T-helper 2 cell (primary cell): ENCODE measurements at places on chromosomes 13 and 19.

GRCh38 chr13:64767054-64767453, 2463.1 kb downstream of the PCDH9 start:
- no peak for DNase-seq

- DNase-seq = peak; percentile 80
Observed at GRCh38 chr19:1028062-1028926, 1.9 kb downstream of the CNN2 start.

DNA sequence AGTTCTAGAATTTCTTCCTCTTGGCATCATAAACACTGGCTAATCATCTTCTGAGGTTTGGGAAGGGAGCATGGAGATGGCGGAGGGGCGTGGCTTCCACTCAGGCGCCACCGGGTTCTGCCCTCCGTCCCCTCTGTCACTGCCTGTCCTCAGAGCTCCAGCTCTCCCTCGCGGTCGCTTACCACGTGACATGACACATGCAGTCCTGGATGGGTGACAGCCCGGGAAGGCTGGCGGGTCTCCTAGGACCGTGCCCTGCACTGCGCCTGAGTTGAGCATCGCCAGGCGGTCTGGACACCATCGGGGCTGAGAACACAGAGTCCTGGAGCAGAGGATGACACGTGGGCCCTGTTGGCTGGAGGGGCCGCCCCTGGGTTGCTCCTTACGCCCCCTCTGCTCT, 123.3 kb downstream of the RAB20 start:
- DNase-seq = no peak

- no peak for DNase-seq
Observed at GRCh38 chr19:2997720-2998119, 20.4 kb downstream of the TLE6 start.

- DNase-seq = no peak
Observed at GRCh38 chr13:46594374-46595078, 41.6 kb downstream of the LRCH1 start.

DNA sequence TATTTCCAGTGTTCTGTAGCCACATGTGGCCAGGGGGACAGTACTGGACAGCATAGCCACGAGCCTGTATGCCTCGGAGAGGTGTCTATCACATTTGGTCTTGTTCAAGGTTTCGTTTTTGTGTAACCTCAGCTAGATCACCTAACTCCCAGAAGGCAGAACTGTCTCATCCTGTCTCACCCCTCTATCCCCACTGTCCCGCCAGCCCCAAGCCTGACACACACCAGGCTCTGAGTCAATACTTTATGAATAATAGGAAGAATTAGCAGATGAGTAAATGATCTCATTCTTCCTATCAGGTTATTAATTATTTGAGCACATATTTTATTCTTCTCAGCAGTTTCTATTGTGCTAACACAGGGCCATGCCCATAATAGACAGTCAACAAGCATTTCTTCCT, 132.2 kb downstream of the NUFIP1 start:
- no peak for DNase-seq

DNA sequence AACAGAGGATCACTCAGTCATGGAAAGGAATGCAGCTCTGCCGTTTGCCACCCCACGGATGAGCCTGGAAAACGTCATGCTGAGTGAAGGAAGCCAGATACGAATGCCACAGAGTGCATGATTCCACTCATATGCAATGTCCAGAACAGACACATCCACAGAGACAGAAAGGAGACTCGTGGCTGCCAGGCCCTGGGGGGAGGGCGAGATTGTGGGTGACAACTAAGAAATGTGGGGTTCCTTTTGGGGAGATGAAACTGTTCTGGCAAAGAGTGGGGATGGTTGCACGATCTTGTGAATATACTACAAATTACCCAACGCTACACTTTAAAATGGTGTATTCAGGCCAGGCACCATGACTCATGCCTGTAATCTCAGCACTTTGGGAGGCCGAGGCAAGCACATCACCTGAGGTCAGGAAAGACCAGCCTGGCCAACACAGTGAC, 27.2 kb upstream of the NAPA start:
- DNase-seq = no peak

DNA sequence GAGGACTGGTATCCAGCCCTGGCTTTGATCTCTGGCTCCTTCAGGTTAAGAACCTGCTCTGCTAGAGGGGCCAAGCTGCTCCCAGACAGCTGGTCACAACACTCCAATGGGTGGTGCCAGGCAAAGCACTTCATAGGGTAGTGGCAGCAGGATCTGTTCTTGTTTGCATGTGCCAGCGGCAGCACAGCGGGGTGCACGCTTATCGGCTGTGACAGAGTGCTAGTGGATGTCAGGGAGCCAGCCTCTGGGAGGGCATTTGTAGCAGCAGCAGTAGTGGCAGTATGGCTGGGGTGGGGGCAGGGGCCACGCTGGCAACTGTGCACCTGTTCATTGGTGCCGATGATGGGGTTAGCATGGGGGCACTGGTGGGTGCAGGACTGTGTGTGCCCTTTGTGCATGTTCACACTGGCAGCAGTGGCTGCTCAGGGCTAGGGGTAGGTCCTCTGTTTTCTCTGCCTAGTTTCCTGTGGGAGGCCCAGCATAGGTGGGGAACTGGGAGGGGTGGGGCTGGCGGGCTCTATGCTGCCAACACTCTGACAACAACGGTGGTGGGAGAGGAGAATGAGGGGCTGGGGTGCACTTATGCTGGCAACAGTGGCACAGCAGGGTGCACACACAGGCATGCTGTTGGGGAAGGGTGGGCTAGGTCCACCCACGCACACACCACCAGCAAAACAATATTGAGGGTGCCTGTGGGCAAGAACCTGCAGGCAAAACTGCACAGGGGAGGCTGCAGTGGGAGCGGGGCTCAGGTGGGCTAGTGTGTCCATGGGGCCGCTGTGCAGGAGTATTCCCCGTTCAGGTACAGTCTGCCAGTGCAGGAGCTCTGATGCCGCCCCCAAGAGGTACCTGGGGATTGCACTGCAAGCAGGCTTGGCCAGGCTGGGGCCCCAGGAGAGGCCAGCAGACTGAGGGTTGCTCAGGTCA, 19.3 kb downstream of the AP1M1 start:
- DNase-seq = no peak

DNA sequence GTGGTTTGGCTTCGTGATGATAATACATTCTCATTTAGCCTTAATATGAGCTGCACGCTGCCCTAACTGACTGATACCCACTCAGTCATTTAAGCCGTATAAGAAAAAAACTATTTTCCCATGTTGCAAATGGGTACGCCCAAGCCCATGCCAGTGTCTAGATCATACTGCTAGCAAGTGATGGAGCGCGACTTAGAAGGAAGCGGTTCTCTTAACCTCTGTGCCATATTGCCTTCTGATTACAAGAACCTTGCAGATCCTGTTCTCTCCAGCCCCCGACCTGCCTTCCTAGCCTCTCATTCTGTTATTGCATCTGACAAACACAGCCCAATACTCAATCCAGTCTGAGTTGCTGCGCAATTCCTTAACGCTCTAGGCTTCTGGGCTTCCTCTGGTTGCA, 603 bp downstream of the GPALPP1 start:
- no peak for DNase-seq

- peak; percentile 67 for DNase-seq
Observed at GRCh38 chr19:38924388-38924787, 6.2 kb downstream of the SARS2 start.

DNA sequence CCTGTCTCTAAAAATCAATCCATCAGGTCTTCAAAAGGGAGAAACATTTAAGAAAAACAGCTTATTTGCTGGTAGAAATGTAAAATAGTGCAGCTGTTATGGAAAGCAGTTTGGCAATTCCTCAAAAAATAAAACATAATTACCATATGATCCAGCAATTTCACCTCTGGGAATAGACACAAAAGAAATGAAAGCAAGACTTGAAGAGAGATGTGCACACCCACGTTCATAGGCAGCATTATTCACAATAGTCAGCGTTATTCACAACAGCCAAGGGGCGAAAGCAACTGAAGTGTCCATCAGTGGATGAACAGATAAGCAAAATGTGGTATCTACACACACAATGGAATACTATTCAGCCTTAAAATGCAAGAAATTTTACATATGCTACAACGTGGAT, 45.1 kb upstream of the DOCK9 start:
- DNase-seq = no peak

DNA sequence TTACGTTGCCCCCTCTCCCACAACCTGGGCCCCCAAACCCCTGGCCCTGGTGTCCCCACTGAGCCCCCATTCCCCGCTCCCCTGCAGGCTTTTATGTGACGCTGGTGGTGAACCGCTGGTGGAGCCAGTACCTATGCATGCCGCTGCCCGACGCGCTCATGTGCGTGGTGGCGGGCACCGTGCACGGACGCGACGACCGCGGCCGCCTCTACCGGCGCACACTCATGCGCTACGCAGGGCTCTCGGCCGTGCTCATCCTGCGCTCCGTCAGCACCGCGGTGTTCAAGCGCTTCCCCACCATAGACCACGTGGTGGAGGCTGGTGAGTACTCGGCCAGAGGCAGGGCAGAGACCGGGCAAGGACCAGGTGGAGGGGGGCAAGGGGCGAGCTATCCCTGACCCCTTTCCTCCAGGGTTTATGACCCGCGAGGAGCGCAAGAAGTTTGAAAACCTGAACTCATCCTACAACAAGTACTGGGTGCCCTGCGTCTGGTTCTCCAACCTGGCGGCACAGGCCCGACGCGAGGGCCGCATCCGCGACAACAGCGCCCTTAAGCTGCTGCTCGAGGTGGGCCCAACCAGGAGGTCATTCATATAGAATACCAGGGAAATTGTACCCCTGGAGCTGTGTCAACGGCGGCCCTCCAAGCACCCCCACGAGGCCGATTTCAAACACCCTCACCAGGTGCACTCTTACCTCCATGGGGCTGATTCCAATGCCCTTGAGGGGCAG, 3.0 kb downstream of the BEST2 start:
- DNase-seq = no peak

- DNase-seq = no peak
Observed at GRCh38 chr13:73055813-73056564, 2.8 kb upstream of the KLF5 start.

- no peak for DNase-seq
Observed at GRCh38 chr13:112062072-112062567, 4.8 kb upstream of the SOX1 start.

GRCh38 chr13:25169356-25169755, 2.7 kb downstream of the AMER2 start:
- DNase-seq = no peak

DNA sequence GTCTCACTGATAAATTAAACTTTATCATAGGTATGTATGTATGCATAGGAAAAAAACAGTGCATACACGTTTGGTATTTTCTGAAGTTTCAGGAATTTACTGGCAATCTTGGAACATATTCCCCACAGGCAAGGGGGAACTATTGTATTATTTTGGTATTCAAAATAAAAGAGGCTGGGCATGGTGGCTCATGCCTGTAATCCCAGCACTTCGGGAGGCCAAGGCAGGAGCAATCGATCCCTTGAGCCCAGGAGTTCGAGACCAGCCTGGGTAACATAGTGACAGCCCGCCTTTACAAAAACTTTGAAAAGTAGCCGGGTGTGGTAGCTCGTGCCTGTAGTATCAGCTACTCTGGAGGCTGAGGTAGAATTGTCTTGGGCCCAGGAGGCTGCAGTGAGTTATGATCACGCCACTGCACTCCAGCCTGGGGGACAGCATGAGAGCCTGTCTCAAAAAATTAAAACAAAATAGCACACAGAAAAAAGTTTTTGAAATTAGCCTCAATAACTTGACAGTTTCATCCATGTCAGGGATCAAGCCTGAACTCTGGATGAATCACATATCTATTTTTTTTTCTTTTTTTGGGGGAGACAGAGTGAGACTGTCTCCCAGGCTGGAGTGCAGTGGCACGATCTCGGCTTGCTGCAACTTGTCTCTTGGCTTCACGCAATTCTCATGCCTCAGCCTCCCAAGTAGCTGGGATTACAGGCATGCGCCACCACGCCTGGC, 29.1 kb upstream of the HOMER3 start:
- DNase-seq = no peak

GRCh38 chr13:27522847-27523246, 72.5 kb upstream of the MTIF3 start:
- DNase-seq = no peak

DNA sequence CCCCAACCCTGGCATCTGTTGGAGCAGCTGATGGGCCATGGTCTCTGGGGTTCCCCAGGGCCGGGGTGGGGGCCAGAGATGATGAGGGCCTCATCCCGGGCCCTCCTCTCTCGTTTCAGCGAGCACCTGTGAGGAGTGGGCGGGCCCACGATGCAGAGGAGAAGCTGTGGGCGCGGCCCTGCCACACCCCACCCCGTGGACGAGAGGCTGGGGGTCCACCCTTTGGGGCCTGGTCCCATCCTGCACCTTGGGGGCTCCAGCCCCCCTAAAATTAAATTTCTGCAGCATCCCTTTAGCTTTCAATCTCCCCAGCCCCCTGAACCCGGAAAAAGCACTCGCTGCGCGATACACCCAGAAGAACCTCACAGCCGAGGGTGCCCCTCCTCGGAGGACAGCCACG, 5.6 kb downstream of the HMG20B start:
- no peak for DNase-seq

DNA sequence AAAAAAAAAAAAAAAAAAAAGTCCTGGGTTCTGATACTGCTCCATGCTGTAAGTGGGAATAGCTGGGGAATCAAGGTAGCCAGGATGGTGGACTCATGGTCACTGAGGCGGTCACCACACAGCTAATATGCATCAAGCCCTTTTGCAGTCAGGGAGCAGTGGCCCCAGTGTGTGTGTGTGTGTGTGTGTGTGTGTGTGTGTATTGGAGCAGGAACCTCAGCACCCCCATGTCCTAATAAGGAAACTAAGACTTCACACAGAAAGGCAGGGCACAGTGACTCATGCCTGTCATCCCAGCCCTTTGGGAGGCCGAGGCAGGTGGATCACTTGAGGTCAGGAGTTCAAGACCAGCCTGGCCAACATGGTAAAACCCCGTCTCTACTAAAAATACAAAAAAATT, 12.0 kb downstream of the B3GNT3 start:
- no peak for DNase-seq

GRCh38 chr19:51185069-51185867, 39.6 kb upstream of the CD33 start:
- DNase-seq = no peak

DNA sequence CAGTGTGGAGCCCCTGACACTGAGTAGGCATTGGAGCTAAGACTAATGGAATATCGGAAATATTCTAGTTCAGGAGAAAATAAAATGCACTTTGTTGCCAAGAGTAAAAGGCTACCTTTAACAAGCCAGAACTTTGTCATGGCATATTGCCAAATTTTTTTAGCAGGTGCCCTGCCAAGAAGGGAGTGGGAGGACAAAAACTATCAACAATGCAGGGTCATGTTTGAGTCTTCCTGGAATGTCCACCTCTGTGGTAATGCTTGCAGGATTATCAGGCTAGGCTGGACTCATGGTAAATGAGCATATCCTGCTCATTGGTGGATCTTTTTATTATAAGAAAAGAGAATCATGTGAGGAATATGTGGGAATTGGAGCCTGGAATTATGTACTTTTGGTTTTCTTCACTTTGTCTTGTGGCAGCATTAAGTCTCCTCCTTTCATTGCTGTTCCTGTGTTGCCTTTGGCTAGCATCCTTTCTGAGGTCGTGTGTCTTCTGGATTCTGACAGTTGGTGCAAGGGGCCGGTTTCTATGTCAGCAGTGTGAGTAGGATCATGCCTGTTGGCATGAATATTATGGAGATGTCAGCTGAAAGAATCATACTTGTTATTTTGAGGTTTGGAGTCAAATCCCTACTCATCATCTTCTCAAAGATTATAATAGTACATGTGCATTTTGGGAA, 122.9 kb upstream of the SPRY2 start:
- no peak for DNase-seq
